ENCODE measurements at places on chromosomes 3 and 15.

GRCh38 chr3:134080761-134081160 is 51.0 kb upstream of the SLCO2A1 start:
- DNase-seq, result no peak

- no peak for DNase-seq
Observed at GRCh38 chr3:169362301-169362700, 301.2 kb downstream of the MECOM start.

DNA sequence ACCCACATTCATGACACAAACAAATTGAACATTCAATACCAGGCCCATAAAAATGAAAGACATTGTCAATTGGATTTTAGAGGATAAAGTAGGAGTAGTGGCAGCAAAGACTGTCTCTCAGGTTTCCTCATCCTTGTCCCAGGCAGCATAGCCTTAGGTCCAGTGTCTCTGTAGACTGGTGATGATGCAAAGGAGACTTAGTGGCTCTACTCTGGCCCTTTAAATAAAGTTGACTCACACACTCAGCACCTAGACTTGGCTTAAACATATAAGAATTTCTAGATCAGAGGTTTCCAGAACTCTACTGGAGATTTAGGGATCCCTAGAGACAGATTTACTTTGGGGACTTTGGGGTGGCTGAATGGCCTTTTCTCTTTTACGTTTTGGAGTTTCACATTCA is 166.6 kb downstream of the NR1D2 start:
- DNase-seq, result no peak

DNA sequence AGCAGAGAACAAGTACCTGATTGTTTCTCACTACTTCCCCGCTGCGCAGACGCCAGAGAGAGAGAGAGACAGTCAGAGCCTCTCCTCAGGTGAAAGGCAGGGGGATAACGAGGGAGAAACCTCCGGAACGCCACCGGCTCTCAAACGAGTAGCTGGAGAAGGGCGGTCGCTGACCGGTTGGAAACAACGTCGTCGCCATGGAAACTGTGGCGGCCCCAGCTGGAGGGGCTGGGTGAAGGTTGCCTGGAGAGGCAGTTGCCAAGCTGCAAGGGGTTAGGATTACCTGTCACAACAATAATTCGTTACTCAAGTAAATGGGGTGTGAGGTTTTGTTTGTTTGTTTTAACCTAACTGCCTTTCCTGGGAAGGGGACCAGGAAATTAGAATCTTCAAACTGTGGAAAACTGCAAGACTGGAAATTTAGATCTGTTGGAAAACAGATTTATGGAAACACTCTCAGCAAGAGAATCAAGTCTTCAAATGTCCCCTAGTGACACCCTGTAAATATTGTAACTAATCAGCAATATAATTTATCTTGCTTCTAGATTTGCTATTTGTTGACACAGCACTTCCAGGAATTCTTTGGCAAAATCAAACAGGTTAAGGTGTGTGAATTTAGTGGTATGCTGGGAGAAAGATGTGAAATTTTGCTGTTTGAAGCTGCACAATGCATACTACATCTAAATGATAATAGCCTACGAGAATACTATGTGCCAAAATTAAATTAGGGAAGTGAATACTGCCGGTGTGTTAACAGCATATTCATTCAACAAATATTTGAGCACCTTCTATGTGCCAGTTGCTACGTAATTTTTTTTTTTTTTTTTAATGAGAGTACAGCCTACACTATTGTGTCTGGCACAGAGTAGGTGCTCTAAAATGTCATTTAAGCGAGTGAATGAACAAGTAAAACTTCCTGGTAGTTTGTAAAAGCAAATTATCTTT is at the start of gene DNAH12:
TSS of gene DNAH12 (minus strand) at position 164 of the 945 bp plus-strand sequence. CDS start 1,474 bp downstream, outside the sequence.
- DNase-seq, result no peak

DNA sequence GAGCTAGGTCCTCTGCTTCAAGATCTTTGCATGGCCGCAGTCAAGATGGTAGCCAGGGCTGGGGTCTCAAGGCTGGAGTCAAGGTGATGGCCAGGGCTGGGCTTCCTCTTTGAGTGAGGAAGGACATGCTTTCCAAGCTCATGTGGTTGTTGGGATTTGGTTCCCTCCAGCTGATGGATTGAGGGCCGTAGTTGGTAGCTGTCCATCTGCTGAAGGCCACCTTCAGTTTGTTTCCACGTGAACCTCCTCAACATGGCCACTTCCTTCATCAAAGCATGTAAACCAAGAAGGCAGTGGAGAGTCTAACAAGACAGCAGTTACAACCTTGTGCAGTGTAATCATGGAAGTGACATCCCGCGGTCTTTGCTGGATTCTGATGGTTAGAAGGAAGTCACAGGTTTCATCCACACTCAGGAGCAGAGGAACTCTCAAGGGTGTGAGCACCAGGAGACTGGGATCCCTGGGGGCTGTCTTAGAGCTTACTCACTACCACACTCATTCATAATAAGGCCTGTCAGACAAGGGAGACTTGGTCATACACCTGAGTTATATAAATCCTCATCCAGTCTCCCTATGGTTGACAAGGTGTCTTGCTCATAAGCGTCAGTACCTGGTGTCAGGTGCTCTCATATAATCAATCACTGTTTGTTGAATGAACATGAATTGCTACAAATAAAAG is 42.1 kb downstream of the ABHD5 start:
- DNase-seq, result no peak

DNA sequence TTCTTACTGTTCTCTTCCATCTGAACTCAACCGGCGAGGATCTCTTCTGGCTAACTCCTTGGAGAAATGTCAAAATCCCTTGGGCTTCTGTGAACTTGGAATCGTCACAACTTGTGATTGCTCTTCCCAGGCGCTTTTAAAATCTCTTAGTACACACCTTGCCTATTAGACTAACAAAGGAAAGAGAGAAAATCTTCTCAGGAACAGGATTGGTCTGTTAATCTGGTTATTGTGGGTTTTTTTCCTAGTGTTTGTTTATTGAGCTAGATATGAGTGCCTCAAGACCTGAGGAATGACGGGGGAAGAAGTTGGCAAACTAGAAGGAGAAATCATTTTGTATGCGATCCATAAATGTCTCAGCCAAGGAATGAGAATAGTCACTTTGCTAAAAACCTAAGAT is at the start of gene ATP13A5:
TSS of gene ATP13A5 (minus strand) at position 48 of the 400 bp plus-strand sequence. CDS start at position 20, 28 bp downstream.
- no peak for DNase-seq

- DNase-seq, result no peak
Observed at GRCh38 chr3:60514866-60515265, 736.4 kb downstream of the FHIT start.

DNA sequence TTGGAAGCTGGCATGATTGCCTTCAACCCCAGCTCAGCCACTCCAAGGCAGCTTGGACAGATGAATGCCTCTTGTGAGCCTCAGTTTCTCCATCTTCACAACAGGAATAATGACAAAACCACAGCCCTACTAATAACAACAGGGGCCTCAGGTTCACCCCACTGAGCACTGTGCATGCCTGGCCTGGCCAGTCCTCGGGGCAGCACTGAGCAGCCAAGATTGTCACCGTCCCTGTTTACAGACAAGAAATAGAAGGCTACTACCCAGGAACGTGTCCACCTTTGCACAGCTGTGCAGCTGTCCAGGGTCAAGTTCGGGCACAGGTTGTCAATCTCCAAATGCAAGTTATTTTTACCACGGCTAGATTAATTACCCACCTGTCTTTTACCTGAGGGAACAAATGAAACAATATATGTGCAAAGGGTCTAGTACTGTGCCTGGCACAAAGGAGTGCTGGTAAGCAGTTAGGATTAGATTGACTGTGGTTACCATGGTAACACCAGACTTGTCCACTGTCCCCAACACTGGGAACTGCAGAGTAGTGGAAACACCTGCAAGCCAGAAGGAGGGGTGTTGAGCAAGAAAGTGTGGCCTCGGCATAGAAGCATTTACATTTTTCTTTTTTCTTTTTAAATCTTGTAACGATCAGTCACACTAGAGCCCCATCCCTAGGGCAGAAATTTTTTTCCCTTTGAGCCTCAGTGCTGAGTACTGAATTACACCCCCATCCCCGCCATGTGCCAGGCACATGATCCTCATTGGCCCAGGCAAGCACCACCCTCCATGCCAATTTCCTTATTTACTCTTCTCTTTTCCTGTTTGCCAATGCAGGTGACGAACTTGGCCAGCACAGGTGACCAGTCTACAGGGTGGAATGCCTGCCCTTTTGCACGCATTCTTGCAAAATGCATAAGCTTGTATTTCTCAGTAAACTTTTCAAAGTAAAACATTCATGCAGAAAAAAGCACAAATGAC is 66.3 kb upstream of the SLC6A6 start:
- DNase-seq, result no peak

- no peak for DNase-seq
Observed at GRCh38 chr3:142633073-142633472, 36.9 kb downstream of the PLS1 start.

GRCh38 chr15:27448986-27449385 is 478.0 kb downstream of the GABRG3 start:
- DNase-seq, result no peak

- DNase-seq, result no peak
Observed at GRCh38 chr3:187207624-187208023, 10.3 kb downstream of the RTP1 start.

GRCh38 chr3:167110901-167111300 is 269.2 kb downstream of the ZBBX start:
- no peak for DNase-seq

DNA sequence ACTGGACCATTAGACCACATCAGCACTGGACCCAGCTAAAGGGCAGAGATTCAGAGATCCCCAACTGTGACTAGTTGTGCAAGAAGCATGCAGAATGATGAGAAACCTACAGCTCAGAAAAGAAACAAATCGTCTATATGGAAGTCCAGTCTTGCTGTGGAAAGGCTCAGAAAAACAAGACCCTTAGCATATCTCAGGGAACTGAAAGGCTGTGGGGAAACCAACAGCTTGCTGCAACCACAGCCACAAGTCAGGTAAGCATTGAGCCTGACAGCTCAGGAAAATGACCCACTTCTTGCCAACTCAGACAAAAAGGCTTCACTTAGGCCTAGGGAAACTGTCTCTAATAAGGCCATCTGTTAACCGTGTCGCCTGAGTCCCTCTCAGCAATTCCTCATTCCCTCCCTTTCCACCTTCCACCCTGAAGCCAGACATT is 145.6 kb downstream of the LSAMP start:
- DNase-seq, result no peak

DNA sequence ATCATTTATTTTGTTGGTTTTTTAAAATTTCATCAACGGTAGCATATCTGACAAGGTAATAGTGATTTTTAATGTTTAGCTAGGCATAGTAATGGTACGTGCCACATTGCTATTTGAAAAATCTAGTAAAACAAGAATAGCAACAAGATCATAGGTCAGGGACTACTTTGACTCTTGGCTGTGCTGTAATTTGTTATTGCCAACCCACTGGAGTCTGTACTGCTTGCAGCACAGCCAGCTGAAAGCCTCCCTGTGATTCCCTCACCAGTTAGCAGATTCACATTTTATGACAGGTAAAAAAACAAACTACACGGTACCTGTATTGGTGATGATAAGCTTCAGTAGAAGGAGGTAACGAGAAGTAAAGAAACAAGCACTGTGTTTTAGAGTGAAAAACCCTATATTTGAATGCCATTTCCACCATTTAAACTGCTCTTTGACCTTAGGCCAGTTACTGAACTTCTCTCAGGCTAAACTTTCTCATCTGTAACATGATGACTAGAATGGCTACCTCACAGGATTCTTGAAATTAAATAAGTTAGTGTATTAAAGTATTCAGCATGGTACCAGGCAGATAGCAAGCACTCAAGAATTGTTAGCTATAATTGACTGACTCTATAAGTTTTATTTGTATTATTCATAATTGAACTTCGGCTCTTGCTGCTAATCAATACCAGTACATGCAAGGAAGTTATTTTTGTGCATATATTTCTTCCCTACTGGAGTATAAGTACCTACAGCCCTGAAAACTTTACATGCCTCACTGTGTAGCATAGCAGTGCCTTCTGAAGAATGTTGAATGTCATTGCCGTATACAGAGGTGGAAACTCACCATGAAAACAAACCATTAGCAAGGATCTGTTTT is 16.1 kb downstream of the FILIP1L start:
- DNase-seq, result no peak

- no peak for DNase-seq
Observed at GRCh38 chr15:42048080-42048820, 27.4 kb upstream of the PLA2G4E start.

DNA sequence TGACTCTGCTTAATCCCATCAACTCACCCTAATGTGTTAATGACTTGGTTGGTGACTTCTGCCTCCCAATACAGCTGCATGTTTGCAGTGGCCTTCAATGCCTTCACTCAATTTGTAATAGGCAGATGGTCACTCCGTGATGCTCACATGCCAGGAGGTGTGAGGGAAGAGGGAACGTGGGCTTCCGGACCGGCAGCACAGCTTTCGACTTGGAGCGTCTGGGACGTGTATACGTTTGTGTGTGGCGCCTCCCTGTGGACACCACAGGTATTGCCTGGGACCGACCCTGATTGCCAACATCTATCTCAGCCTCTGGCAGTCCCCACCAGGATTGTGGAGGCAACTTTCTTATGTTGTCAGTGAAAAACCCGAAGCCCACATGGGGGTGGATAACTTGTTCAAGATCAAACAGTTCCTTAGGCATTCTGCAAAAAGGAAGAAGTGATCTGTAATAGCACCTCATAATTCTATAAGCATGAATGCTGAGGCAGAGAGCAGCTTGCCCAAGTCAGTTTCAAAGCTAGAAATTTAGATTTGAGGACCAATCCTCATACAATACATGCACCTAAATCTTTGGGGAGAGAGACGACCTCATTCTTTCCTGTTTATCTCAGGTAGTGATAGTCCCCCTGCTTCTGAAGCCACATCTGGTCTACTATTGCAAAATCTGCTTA is 16.9 kb downstream of the MRPL46 start:
- DNase-seq, result peak; percentile 44

- no peak for DNase-seq
Observed at GRCh38 chr3:133884054-133884886, 11.4 kb downstream of the RAB6B start.

GRCh38 chr15:47688573-47689086 is 28.7 kb upstream of the SEMA6D start:
- no peak for DNase-seq

- peak; percentile 45 for DNase-seq
Observed at GRCh38 chr3:122406198-122406597, 9.7 kb downstream of the WDR5B start.

GRCh38 chr15:34699968-34700640 is 54.7 kb downstream of the GJD2 start:
- DNase-seq, result no peak

GRCh38 chr15:81400640-81401236 is 26.7 kb upstream of the TMC3 start:
- DNase-seq, result no peak

DNA sequence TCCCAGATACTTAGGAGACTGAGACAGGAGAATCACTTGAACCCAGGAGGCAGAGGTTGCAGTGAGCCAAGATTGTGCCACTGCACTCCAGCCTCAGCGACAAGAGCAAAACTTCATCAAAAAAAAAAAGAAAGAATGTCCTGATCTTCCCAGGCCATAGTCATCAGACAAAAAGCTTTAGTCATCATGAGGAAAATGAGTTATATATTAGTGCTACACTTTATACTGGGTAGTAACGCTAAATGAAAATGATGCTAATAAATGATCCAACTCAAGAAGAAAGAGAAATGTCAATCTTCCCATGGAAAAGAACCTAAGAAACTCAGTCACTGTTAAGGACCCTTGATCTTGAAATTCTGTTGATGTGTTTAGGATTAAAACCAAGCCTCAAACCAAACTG is 26.3 kb upstream of the TRIM59 start:
- no peak for DNase-seq

- no peak for DNase-seq
Observed at GRCh38 chr3:140378571-140379340, 299.1 kb upstream of the TRIM42 start.

- no peak for DNase-seq
Observed at GRCh38 chr3:14312375-14312774, 90.0 kb upstream of the SLC6A6 start.

- no peak for DNase-seq
Observed at GRCh38 chr15:76098685-76099084, 38.9 kb downstream of the TMEM266 start.

GRCh38 chr3:90145094-90145860 is 1037.9 kb downstream of the EPHA3 start:
- DNase-seq, result no peak

Measured in NK-92 treated with Interleukin-12 subunit alpha and Interleukin-12 subunit beta, amount 100 ng/mL, for 24 hours (cell line).